Cardiac septum (tissue), 1 donor: ENCODE measurements at places on chromosomes 16 and 17. TPM values are rescaled to one million over a fixed set of nuclear protein-coding genes. Genes with fewer than 3 reads are reported as not detected.

The JPH3 gene
- total RNA-seq: 0.11 TPM

The FBXW10 gene
- 0.51 TPM for total RNA-seq

The TOB1 gene
- total RNA-seq: 71.1 TPM

The DOC2A gene
- total RNA-seq: 0.38 TPM

The SLC13A2 gene
- not detected for total RNA-seq

The PHLPP2 gene
- total RNA-seq: 6.6 TPM

The FOXL1 gene
- total RNA-seq: 1.2 TPM

The MPRIP gene
- 554 TPM for total RNA-seq

The AGRP gene
- not detected for total RNA-seq

The ST6GALNAC1 gene
- 1.9 TPM for total RNA-seq
